Foreskin keratinocyte (primary cell): ENCODE measurements at places on chromosomes 11 and 22. TPM values are rescaled to one million over a fixed set of nuclear protein-coding genes. Genes with fewer than 3 reads are reported as not detected.

DNA sequence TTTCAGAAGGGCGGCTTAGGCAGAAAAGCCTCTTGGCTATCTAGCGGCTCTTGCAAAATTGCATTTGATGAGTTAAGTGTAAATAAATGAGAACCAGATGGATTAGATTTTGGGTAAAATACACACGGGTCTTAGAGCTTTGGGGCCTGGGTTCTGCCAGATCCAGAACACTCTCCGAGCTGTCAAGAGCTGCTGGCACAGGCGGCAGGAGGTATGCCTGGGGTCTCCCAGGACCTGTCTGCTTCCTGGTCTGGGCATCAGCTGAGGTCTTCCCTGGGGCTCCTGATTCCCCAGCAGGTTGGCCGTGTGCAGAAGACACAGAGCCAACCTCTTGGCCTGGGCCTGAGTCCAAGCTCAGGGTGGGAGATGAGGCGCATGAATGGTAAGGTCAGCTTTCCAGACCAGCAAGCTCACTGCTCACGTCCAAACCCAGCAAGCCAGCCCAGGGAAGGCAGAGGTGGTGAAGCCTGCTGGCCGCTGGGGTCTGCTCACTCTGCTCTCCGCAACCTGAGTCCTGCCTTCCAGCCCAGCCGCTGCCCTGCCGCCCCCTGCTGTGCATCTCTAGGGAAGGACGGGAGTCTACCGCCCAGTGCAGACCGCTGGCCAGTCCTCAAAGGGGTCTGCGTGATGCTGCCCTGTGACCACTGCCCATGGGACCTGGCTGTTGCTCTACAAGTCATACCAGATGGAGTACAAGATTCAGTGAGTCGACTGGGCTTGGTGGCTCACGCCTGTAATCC lies 44.9 kb downstream of the SCUBE1 start:
- no peak for DNase-seq

GRCh38 chr22:40031766-40032470 lies 37.2 kb downstream of the FAM83F start:
- DNase-seq: no peak

GRCh38 chr11:122160841-122161590 lies 45.0 kb upstream of the BLID start:
- DNase-seq: no peak

The OR51E2 gene
- polyA plus RNA-seq: not detected in 2 replicates

The NFAM1 gene
- polyA plus RNA-seq: not detected in 2 replicates

The CFAP300 gene
- 3.1 and 3.7 TPM in 2 replicates for polyA plus RNA-seq
